ENCODE measurements at places on chromosomes 1 and 21.

DNA sequence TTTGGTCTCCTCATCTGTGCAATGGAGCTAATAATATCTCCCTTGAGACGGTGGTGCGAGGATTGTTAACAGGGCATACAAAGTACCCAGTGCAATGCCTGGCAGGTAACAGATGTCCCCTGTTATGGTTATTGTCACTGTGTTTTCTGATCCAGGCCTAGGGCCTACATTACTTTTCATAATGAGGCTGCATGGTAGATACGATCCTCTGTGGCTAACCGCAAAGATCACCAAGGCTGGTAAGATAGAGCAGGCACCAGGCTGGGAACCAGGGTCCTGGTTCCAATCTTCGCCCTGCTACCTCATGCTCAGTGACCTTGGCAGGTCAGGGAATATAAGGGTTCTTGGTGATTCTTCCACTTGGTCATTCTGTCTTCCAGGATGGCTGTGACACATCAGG lies 22.7 kb downstream of the KCNA2 start:
- no peak for DNase-seq

DNA sequence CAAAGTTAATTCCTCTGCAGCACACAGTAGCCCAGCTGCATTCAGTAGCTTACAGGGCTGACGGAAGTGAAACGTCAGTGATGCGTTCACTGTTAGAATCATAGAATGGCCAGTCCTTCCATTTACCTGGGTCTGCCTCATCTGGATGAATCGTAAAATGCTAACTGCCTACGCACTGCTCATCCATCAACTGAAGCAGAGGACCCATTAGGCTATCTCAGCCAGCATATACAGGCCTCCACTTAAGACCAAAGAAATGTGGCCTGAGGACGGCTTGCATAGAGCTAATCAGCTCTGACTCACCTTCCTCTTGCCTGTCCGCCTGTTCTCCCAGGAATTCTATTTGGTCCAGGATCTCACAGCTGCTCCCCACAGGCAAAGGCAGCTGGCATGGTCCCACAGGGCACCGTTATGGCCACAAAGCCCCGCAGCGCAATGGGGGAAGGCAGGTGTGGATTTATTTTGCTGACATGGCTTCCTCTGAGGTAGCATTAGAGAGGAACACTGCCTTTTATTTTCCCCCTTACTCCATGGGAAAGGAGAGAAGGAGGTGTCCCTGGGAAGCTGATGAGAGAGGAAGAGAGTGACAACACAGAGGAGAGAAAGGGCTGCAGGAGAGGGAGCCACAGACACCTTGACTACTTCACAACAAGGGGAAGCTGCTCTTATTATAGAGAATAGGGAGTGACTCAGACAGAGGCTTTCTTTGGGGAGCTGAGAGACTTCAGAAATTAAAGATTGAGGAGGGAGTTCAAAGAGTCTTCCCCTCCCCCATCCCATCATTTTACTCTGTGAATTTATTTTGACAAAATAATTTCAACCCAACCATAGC lies 177.6 kb downstream of the HHIPL2 start:
- DNase-seq: no peak

- no peak for DNase-seq
These were observed 116.4 kb upstream of the KCNJ15 start for GRCh38 chr21:38140207-38140903.

DNA sequence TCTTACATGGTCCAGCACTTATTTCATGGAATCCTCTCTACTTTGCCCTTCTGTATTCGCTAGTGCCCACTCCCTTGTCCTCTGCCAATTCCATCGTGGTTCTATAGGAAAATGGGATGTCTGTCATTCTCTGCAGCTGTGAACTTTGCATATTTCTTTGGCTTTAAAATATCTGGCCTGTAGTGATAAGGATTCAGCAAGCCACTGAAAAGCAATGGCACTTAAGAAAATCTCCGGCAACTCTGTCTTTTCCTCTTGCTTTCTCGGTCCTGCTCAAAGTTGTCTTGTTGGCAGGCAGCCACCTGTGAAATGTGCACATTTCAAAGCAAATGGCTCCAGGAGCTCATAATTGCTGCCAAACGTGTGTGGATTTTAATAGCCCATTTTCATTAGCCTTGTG lies 91.8 kb downstream of the CHD1L start:
- no peak for DNase-seq

GRCh38 chr1:38758820-38759219 lies 100.8 kb downstream of the RRAGC start:
- DNase-seq: no peak

DNA sequence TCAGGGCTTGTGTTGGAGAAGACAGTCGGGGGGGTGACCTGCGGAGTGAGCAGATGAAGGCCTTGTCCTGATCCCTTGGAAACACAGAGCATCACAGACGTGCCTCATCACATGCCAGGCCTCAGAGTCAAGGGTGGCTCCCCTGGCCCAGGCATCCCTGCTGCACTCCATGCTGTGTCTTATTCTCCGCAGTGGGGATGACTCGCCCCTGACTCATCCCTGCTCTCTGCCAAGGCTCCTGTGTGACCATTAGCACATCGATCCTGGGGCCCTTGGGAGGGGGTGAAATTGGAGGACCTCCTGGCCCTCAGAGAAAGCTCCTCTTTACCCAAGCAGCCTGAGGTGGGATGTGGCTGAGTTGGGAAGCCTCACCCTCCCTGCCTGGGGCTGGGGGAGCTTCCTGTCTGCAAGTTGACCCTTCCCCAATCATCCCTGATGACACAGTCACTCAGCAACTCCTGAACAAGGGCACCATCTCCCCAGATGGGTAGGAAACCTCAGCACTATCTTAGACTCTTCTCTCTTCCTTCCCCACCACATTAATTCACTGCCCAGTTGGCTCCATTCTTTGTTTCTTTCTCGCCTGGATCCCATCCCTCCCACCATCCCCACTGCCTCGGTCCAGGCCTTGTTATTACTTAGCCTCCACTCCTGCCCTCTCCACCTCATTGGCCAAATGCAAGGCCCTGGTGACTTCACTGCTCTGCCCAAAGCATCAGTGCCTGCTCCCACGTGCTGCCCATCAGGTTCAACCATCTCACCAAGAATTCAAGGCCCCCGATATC lies 74.6 kb downstream of the CAMK2N1 start:
- DNase-seq: no peak

DNA sequence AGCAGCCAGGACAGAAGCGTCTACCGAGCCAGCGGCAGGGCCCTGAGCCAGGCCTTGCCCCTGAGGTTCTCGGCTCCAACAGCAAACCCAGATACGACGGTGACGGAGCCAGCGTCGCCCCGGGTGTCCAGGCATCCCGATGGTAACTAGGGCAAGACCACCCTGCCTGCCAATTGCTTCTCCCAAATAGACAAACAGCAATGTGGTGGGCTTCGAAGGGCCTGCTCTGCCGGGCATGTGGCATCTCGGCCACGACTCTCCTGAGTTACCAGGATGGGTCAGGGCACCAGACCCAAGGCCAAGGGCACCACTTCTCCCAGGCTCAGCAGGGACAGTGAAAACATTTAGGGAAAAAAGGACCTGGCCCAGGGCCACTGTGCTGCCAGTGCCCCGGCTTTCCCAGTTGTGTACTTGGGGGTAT lies 3.2 kb upstream of the ACTRT2 start:
- DNase-seq: no peak

- DNase-seq: no peak
These were observed 186.8 kb downstream of the SEC16B start for GRCh38 chr1:177783051-177783450.

- no peak for DNase-seq
These were observed 37.3 kb upstream of the SYT14 start for GRCh38 chr1:209900734-209901133.

- DNase-seq: no peak
These were observed 17.4 kb upstream of the SLC22A15 start for GRCh38 chr1:115958866-115959265.

DNA sequence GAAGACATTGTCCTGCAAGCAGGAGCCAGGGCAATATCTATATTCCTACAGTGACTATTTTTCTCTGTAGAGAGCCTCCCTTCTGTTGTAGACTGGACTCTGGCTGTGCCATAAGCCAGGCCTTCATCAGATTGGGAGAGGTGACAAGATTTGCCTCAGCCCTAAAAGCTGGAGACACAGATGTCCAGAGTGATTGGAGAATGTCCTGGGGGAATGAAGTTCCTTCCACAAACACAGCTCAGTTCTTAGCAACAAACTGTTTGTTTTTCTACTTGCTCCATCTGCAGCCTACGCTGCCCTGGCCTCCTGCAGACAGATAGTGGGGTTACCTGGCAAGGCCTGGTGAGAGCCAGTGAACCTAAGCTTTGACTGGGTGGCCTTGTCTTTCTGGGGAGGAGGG lies 29.9 kb upstream of the SNX27 start:
- DNase-seq: no peak

- DNase-seq: no peak
These were observed 5.1 kb upstream of the PLEKHO1 start for GRCh38 chr1:150144606-150145005.

DNA sequence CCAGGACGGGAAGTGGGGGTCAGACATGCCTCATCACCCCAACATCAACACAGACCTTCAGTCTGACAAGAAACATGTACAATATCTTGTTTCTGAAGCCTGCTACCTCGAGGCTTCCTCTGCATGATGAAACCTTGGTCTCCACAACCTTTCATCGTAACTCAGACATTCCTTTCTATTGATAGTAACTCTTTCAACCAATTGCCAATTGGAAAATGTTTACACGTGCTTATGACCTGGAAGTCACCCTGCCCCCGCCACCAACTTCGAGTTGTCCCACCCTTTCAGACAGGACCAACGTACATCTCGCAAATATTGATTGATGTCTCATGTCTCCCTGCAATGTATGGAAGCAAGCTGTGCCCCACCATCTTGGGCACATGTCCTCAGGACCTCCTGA lies 159.5 kb downstream of the ETS2 start:
- DNase-seq: no peak

DNA sequence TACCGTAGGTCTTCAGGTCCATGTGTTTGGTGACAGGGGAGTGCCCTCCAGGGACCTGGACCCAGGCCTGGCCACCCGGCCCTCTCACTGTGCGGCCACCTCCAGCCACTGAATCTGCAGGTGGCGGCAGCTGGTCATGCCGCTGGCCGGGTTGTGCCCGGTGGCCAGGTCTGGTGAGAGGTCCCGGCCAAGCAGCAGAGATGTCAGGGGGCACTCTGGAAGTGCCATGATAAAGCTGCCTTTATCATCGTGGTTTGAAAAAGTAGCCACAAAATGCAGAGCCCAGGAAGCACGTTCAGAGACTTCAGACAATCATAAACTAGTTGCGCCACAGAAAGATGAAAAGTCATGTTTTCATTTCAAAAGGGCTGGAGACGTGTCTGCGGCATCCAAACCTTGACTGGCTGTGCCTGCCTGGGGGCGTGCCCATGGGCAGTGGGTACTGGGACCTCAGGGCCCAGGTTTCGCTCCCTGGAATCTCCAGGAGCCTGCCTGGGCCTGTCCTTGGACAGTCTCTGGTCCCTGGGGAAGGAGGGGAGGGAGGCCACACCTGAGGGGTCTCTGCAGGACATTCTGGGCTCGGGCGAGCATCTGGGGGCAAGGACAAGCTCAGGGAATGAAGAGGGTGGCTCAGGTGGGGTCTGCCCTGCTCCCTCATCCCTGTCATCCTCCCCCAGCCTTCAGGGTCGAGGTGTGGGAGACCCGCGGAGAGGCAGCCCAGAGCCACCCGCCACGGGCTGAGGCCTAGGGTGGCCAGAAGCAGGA lies 44.9 kb downstream of the COL18A1 start:
- DNase-seq: no peak

DNA sequence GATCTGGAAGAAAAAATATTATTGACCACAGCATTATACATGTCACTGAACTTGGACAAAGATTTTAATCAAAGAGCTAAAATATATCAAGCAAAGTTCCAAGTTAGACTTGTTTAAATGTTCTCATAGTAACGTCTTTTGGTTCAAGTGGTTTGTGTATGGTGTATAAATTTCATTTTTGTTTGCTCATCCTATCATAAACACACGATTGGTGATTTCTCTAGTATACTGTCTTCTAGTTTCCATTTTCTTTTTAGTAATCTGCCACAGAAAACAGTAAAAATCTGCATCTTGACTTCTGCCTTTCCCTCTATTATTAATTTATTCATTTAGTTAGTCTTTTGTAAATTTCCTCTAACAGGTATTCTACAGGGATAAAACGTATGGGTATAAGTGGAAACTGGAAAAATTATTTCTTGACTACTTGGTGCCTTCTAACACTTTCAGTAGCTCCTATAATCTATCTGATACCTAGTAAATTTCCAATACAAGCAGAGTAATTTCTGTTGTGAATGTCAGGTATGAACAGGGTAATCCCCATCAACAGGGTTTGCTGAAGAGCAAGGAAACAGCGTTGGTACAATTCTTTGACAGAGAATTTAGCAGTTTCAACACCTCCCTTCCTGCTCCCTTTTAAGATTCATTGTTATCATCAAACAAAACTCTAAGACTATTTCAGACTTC lies 268.0 kb downstream of the PTPRC start:
- no peak for DNase-seq

DNA sequence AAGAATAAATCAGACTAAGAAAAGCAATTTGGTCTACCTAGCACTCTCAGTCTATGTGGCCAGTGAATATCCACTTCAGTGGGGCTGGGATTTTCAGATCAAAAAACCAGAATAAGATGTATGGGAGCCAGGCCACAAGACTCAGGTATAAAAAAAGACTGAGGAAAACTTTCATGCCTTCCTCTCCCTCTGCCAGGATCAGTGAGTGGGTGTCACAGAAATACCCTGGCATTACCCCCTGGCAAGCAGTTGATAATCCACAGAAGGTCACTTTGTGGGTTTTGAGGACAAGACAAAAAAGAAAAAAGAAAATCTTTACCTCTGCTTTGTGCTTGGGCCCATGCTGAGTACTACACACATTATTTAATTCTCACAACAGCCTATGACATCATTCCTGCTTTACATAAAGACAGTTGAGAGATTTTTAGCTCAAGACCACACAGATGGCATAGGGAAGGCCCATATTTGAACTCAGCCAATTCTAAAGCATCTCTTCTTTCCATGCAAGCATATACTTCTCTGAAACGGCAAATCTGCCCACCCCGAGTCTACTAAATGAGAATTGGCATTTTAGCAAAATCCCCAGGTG lies 57.6 kb downstream of the DESI2 start:
- no peak for DNase-seq

DNA sequence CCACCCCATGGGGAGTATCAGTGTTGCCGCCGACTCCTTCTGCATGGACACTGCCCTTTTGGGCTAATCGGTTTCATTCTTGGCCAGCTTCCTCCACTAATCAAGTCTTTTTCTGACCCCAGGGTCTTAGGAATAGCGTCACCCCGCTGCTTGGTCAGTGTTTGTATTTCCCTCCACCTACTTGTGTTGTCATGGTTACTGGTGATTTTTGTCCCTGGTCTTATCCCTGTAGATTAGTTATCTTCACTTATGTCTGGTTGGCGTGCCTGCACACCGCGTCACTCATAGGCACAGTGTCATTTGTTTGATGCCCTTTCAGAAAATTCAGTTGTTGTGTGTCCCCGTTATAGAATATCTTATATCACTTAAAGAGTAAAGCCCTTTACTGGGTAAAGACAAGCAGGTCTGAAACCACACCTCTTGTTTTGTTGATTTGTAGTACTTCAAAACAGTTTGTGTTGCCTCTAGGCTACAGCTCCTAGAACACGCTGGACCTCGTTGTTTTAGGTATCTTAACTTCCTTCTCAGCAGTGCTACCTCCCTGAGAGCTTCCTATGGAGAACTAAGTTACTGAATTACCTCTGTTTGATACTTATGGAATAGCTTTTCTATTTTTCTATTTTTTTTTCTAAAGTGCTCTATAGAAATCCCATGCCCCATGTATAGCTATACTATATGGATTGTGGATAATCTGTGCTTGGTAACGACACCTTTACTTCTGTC lies 868 bp downstream of the PPP1R12B start:
- no peak for DNase-seq
